ENCODE measurements at places on chromosomes 7 and 10.

- DNase-seq, result no peak
Measured at GRCh38 chr10:35059481-35059880, 30.7 kb downstream of the CUL2 start.

DNA sequence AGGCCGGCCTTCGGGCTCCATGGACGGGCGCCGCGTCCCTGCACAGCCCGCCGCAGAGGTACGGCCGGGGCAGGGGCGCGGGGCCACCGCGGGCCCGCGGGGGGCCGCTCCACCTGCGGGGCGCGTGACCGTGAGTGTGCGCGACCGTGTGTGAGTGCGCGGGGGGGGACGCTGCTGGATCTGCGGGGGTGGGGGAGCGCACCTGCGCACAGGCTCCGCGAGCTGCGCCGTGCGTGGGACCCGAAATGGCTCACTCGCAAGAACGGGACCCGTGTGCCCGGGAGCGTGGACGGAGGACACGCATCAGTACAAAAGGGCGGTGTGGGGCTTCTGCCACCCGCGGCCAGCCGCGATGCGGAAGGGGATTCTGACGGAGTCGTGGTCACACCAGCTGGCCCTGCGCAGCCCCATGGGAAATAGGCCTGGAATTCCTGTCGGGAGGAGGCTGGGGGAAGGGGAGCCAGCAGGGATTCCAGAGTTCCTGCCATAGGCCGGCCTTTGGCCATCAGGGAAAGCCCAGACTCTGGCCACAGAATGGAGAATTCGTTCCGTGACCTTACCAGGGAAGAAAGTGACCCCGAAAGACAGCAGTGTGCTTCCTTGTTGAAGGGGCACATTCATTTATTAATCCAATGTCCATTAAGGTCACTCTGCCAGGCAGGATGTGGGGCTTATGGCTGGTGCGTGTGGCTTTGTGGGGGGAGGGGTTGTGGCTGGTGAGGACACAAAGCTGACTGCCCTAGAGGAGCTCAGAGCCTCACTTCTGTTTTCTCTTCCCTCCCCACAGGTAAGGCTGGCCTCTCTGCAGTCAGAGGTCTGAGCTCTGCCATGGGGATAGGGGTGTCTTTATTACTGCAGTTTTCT, 494 bp downstream of the REPIN1 start:
- DNase-seq, result no peak

DNA sequence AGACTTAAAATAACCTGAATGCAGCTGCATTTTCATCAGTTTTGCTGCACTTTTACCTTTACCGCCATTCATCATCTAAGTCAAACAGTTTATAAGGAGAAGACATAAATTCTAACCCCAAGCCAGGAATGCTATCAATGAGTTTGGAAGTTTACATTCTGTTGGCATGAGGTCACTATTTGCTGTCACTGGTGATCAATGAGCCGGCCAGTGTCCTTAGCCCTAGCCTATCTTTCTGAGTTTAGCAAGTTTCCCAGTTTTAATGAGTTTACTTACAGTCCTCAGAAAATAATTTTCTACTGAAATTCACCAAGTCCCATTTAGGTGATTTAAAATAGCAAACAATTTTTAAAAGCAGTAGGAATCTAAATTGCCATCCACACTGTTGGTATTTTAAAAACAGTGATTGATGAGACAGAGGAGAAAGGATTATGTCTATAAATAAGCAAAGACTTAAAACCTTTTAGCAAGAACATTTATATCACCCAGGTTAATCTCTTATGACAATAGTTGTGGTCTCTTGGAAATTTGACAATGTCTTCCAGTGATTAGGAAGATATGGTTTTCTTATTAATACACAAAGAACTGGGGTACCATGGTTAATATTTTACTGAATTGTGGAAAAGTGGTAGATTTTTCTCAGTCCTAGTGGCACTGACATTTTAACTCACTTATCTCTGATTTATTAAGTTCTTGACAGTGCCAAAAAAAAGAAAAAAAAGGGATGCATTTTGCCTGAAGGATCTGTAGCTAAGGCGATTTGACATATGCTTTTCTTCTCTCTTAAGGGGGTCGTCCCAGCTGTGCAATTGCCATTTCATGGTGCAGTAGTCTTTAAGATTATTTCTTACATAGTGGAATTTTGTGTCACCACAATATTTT, 443.4 kb upstream of the ANKRD30A start:
- no peak for DNase-seq

DNA sequence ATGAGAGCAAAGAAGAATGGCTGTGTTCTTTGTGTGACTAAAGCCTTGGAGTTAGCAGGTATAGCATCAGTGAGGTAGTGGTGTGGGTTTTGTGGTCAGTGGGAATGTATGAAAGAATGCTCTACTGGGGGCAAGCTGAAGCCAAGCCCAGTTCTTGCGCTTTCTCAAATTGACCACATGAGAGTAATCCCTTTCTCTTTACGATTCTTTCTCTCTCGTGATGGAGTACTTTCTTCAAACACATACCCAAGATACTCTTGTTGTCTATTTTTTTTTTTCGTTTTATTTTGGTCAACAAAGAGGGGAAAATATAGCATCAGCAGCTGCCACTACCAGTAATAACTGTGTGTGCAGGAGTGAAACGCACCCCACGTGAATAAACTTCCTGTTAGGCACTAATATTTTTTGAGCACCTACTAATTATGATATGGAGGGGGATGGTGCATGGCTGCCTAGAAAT, 8.4 kb upstream of the PANK1 start:
- no peak for DNase-seq

DNA sequence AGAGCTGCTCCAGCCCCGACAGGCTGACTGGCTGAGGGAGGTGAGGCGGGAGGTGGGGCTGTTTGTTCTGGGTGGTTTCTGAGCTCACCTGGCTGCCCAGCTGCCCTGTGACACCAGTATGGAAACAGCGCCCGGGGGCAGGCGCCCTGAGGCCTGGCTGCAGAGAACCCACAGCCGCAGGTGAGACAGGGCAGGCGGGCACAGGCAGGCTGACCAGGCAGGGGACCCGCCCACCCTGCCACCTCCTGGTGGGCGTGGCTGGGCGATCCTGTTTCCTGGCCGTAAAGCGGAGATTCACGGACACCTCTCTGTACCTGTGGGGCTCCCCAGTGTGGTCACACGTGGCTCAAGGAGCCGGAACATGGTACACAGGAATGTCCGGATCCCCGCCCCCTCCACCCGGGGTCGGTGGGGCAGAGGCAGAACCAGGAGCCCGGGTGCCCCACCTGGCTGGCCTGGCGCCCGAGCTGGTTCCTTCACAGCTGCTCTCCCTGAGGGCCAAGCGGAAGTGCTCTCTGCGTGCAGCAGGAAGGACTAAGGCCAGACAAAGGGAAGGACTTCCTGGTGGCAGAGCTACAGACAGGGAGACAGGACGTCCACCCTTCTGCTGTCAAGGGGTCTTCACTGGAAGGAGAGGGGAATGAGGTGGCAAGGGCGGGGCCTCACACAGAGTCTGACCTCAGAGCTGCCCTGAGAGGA, 3.9 kb downstream of the MICALL2 start:
- no peak for DNase-seq

GRCh38 chr10:130778166-130778545, 533.4 kb downstream of the TCERG1L start:
- no peak for DNase-seq

GRCh38 chr10:78623578-78624215, 445.1 kb upstream of the ZMIZ1 start:
- no peak for DNase-seq

GRCh38 chr10:75034714-75035258, 76.7 kb upstream of the SAMD8 start:
- DNase-seq, result no peak

- DNase-seq, result no peak
Measured at GRCh38 chr7:87370660-87371180, 25.3 kb downstream of the CROT start.

GRCh38 chr10:86599729-86600128, 54.6 kb upstream of the OPN4 start:
- no peak for DNase-seq

DNA sequence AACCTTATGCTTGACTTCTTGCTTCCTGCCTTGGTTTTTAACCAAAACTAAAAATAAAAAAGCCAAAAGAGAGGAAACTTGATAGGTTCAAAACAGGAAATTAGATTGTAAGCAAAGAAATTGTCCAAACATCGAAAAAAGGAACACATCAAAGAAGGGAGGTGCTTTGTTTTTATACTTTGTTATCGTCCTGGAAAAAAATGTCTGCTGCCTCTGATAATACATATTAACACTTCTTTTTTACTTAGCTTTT, 286.6 kb upstream of the C7orf33 start:
- no peak for DNase-seq

- no peak for DNase-seq
Measured at GRCh38 chr7:1559626-1560590, 3.9 kb upstream of the TMEM184A start.

DNA sequence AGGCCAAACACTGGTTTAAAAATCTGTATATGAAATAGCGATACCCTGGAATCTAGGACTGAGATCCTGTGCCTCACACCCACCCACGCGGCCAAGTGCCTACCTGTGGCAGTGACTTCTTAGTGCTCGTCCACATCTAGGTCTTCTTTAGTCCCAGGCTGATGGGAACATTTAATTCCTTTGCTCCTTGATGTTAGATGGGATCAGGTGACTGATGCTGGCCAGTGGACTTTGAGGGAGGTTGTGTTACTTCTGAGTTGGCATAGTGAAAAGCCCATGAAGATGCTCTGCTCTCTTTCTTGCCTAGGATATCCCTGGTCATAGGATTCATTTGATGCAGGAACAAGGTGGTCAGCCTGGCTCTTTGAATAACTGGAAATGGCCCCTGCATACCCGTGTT, 59.2 kb downstream of the BMPR1A start:
- DNase-seq, result no peak

- DNase-seq, result no peak
Measured at GRCh38 chr10:57657164-57657765, 610.4 kb downstream of the IPMK start.

GRCh38 chr7:309586-310228, 19.7 kb downstream of the FOXL3 start:
- DNase-seq, result no peak

- DNase-seq, result no peak
Measured at GRCh38 chr10:49134327-49134726, 506 bp upstream of the FAM170B start.

GRCh38 chr7:80540836-80541235, 29.0 kb upstream of the GNAT3 start:
- DNase-seq, result no peak

DNA sequence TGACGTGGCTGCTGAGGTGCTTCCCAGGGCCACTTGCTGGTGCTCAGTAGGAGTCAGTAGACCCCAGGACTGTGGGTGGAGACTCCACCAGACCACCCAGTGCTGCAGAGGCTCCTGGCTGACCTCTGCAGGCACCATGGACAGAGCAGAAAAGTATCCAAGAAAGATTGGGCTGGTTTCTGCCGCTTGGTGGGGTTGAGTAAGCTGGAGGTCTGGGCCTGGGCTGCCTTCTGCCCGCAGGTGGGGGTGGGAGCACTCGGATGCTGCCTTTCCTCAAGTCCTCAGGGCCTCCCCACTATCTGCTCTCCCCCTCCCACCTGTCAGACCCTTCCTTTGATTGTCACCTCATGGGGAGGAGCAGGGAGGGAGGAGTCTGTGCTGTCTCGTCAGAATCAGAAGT, 91.6 kb downstream of the WDR37 start:
- no peak for DNase-seq

DNA sequence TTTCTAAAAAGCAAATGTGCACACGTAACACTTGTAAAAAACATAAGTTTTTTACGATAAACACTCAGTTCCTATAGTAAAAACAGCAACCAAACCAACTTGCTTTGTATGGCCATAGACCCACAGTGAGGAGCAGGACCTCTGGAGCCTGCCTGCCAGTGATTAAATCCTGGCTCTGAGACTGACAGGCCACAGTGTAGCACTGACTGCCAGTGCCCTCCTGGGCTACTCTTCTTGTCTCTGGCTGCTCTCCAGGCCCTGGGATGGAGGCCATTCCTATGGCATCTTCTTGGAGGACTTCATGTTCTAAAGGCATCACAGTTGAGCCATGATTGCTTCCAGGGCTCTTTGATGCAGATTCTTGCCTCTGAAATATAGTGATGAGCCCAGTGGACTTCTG, 22.7 kb upstream of the TMEM254 start:
- DNase-seq, result no peak

DNA sequence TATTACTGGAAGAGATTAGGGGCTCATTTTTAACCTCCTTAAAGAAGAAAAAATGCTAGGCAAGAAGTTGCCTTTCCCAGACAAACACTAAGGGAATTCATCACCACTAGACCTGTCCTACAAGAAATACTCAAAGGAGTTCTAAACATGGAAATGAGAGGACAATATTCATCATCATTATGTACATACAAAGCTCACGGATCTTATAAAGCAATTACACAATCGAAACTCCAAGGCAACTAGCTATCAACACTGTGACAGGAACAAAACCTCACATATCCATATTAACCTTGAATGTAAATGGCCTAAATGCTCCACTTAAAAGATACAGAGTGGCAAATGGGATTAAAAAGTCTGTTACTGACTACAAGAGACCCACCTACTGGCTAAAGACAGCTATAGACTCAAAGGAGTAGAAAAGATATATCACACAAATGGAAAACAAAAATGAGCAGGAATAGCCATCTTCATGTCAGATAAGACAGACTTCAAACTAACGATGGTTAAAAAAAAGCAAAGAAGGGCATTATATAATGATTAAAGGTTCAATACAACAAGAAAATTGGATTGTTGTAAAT, 246.6 kb downstream of the ADRA2A start:
- DNase-seq, result no peak

DNA sequence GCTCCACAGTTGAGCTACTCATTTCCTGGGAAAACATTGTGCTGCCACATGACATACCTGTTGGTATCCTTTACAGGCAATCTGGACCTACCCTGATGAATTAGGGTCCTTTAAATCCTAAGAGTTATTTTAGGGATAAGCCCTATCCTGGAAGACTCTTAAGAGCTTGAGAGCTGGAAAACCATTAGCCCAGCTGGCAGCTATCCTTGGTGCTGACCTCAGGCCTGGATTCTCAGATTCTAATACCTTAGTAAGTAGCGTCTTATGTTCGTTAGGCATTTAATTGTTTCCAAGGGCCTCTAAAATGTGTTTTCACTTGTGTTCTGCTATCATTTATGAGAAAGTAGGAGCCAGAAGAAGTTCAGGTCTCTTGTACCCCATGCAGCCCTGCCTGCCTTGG, 93.0 kb upstream of the SORCS3 start:
- no peak for DNase-seq

DNA sequence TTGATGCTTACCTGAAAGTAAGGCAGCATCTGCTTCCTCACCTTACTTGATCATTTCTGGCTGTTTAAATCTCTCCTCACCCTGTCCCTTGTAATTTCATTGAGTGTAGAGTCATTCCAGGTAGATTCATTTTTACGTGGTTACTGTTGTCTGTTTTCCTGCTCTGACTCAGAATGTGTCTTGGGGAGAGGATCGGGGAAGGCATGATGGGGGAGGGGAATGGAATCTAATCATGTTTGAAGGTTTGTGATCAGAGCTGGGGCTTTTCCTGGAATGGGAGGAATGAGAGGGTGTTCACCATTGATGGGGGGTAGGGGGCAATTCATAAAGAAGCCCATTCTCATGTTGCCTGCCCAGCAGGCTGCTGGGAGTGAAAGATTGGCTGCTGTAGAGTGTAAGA, 18.7 kb downstream of the SEC24C start:
- DNase-seq, result no peak
